ENCODE measurements at places on chromosomes 5 and 9. TPM values are rescaled to one million over a fixed set of nuclear protein-coding genes. Genes with fewer than 3 reads are reported as not detected.

Gene DMGDH
- total RNA-seq: 1.1 TPM

Gene AIF1L
- 15.2 TPM for total RNA-seq

Gene ZNG1A
- 48.7 TPM for total RNA-seq

Gene ZNF618
- 5.8 TPM for total RNA-seq

Gene PCDHA9
- total RNA-seq: 0.32 TPM

Gene SYK
- 22.0 TPM for total RNA-seq

Gene AGGF1
- 21.3 TPM for total RNA-seq

Gene PCDHB7
- 1.2 TPM for total RNA-seq

Gene LPAR1
- 17.4 TPM for total RNA-seq

Gene GPR150
- total RNA-seq: 0.57 TPM

Gene TNC
- 24.7 TPM for total RNA-seq

Gene PCDHGB2
- 2.9 TPM for total RNA-seq

Gene CDK7
- 34.3 TPM for total RNA-seq

Gene RECK
- 3.7 TPM for total RNA-seq

Gene ABLIM3
- total RNA-seq: 21.4 TPM

Gene NPR3
- 8.7 TPM for total RNA-seq

Gene LRRC19
- not detected for total RNA-seq

Gene TCF7
- total RNA-seq: 2.9 TPM

Gene WWC1
- 29.9 TPM for total RNA-seq

Gene ANKRD18A
- total RNA-seq: 3.1 TPM

Gene GABRA1
- total RNA-seq: not detected

Gene CFAP157
- 0.24 TPM for total RNA-seq

Gene ASS1
- 107 TPM for total RNA-seq

Gene FRMPD1
- total RNA-seq: 11.2 TPM

Gene ELAVL2
- total RNA-seq: 0.59 TPM

Gene CAVIN4
- 0.16 TPM for total RNA-seq

Gene NDFIP1
- total RNA-seq: 57.8 TPM

Gene PCDHGB5
- total RNA-seq: 16.6 TPM

Gene ST8SIA4
- 0.97 TPM for total RNA-seq

Gene PCDHGA9
- total RNA-seq: 4.9 TPM

Gene TLE1
- total RNA-seq: 34.8 TPM

Gene HAVCR2
- total RNA-seq: 2.1 TPM

Gene NRARP
- total RNA-seq: 68.5 TPM

Gene TGFBI
- total RNA-seq: 450 TPM

Gene STKLD1
- 1.8 TPM for total RNA-seq

Gene C5orf46
- total RNA-seq: 28.2 TPM

Gene MLANA
- total RNA-seq: 20.0 TPM

Gene PCDHGA5
- total RNA-seq: 3.8 TPM

Gene SOHLH1
- total RNA-seq: not detected

Gene TAF11L5
- total RNA-seq: not detected

Gene MEIKIN
- not detected for total RNA-seq

Gene MYORG
- 5.7 TPM for total RNA-seq

Gene SPEF2
- 2.5 TPM for total RNA-seq

Gene EMB
- total RNA-seq: 11.0 TPM

Gene RLN1
- not detected for total RNA-seq

Gene BOD1
- 47.0 TPM for total RNA-seq

Gene IL5
- total RNA-seq: not detected

Data from suprapubic skin (tissue), 4 donors.